ENCODE measurements at places on chromosomes 3 and 15.

DNA sequence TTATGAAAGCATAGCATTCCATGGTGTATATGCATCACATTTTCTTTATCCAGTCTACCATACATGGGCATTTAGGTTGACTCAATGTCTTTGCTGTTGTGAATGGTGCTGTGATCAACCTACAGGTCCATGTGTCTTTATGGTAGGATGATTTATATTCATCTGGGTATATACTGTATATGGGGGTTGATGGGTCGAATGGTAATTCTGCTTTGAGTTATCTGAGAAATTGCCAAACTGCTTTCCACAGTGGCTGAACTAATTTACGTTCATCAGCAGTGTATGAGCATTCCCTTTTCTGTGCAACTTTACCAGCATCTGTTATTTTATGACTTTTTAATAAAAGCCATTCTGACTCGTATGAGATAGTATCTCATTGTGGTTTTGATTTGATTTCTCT is 662.4 kb upstream of the BCHE start:
- no peak for DNase-seq

DNA sequence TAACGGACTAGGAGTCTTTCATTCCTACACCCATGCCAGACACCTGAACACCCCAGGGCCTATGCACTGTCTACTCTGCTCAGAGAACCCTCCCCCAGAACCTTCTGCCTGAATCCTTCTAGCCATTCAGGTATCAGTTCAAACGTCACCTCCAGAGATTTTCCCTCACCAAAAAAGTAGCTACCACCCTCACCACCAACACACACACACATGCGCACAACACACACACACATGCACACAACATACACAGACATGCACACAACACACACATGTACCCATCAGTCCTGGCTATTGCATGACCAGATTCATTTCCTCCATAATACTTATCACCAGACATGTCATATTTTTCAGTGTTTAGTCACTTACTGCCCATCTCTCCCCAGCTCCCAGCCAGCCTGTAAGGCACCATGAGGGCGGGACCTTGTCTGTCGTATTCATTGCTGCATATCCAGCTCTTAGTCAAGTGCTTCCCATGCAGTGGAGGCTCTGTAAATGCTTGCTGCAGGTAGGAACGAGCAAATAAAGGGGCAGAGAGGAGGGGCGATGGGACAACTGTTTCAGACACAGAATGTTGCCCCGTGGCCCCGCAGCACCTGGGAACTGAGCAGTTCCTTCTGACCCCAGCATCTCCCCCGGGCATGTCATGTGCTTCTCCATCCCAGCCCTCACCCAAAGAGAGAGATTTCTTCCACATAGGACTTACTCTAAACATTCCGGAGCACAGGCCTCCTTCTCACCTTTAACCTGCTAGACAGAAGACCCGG is 29.2 kb downstream of the XXYLT1 start:
- no peak for DNase-seq

DNA sequence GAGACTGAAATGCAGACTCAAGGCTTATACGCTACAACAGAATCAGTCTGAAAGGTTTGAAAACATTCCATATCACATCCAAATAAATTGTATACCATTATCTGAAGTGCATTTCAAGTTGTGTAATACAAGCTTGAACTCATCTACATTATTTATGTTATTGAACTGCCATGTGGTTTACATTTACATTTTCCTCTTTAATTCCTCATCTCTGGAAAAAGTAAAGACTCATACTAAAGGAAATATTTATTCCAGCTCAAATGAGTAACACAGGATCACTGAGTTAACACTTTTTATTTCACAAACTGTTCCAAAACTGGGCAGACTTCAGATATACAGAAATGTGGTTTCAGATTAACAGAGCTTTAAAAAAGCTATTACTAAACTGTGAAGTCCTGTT is 282.5 kb downstream of the ULK4 start:
- no peak for DNase-seq

- DNase-seq = no peak
These were observed 53.7 kb upstream of the ZNF280D start for GRCh38 chr15:56786966-56787365.

DNA sequence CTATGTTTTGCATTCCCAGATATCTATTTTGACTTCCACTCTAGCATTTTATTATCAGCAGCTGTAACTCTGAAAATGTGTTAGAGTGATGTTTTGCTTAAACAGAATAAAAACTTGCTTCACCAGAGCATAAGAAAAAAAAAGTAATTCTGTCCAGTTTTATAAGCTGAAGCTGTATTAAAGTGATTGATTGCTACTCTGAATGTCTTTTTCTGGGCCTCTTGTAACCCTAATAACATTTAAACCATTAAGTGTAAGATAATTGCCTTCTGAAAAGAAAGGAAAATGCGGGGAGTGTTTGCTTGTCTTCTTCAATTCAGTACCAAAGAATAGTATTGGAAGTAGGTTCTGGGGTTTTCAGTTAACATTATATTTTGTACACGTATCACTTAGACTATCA is 57.9 kb upstream of the UBE2E1 start:
- DNase-seq = no peak

GRCh38 chr3:189927975-189928895 is 192.5 kb downstream of the P3H2 start:
- DNase-seq = no peak

GRCh38 chr15:63836579-63836978 is 2.8 kb upstream of the HERC1 start:
- no peak for DNase-seq

- no peak for DNase-seq
These were observed 20.6 kb downstream of the SAMD7 start for GRCh38 chr3:169931747-169932520.

GRCh38 chr15:39624806-39625205 is 43.9 kb downstream of the THBS1 start:
- no peak for DNase-seq

DNA sequence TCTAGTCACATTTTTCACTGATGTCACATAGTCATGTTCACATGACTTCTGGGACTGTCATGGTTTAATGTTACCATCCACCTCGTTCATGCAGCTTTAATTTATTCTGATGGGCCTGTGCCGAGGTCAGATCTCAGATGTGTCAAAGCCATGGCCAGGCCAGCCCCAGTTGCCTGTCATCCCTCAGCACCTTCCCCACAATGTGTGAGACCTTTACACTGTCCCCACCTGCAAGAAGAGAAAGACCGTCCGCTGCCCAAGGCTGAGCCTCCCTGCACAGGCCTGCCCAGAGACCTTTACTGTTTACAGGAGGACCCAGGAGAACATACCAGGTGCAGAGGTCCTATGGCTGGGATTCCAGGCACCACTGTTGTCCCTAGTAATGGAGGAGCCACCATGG is 12.8 kb upstream of the KLF15 start:
- no peak for DNase-seq

- no peak for DNase-seq
These were observed 82.7 kb downstream of the TMEM39A start for GRCh38 chr3:119380697-119381096.

GRCh38 chr3:149658744-149659497 is 1.1 kb upstream of the WWTR1 start:
- DNase-seq = no peak

DNA sequence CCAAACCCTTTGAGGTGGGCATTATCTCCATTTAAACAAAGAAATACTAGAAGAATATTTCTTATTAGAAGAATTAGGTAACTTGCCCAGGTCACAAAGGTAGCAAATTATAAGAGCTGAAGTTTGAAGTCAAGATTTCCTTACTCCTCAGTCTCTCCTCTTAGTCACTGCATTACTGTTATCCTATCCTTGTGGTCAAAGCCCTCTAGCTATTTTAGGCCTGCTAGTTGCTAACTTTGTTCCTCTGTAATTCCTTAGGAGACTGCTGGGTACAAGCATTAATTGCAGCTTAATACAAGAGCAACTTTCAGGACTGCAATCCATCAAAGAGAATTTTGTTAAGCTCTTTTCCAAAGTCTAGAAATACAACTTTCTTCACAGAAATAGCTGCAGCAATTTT is 528.2 kb downstream of the ZIC1 start:
- no peak for DNase-seq

- no peak for DNase-seq
These were observed 144.4 kb downstream of the KCNAB1 start for GRCh38 chr3:156264771-156265170.

DNA sequence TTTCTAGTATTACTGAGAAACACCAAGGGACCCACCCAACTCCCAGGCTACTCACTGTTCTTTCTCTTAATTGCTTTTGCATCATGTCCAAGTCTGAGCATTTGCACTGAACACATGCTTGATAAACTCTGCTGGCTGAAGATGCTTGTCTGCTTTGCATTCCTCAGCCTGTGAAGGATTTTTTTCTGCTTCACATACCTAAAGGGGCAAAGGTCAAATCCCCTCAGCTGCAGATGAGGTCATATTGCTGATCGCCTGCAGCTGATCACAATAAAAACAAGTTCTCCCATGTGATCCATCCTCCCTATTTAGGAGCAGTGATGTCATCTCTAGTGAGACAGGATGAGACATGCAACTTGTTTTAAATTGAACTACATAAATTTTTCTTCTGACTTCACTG is 84.6 kb upstream of the DCBLD2 start:
- no peak for DNase-seq

DNA sequence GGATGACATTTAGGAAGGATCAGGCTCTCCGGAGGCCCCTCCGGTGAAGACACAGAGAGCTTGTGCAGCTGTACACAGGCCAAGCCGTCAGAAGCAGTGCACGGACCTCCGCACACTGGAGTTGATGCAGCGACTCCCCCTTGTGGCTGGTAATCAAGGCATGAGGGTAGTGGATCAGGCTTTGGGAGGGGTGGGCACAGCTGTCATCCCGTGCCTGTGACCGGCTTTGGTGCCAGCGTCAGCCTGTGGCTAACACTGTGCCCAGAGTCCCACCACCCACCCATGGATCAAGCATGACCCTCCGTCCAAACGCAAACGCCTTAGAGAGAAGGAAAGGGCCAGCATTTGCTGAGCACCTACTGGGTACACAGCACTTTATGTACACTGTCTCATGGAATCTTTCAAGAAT is 8.2 kb upstream of the GRIP2 start:
- DNase-seq = peak; percentile 52

- DNase-seq = no peak
These were observed 4.8 kb downstream of the ADAMTSL3 start for GRCh38 chr15:83658430-83659416.

DNA sequence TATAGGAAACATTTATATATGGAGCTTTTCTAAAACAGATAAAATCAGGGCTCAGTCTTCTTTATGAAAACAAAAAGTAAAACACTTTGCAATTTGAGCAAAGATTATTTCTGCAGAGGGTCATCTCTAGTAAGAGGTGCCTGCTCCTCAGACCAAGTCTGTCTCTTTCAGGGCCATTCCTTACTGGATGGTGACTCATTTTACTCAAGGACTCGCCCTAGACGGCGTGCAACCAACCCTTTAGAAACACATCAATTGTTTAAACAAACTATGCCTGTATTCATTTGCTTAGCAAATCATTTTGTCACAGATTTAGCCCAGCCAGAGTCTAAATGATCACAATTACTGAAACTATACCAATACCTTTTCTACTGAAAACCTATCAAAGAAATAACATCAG is 242.8 kb upstream of the ICE2 start:
- DNase-seq = no peak

GRCh38 chr15:34335176-34336032 is 2.2 kb downstream of the SLC12A6 start:
- peak; percentile 93 for DNase-seq

DNA sequence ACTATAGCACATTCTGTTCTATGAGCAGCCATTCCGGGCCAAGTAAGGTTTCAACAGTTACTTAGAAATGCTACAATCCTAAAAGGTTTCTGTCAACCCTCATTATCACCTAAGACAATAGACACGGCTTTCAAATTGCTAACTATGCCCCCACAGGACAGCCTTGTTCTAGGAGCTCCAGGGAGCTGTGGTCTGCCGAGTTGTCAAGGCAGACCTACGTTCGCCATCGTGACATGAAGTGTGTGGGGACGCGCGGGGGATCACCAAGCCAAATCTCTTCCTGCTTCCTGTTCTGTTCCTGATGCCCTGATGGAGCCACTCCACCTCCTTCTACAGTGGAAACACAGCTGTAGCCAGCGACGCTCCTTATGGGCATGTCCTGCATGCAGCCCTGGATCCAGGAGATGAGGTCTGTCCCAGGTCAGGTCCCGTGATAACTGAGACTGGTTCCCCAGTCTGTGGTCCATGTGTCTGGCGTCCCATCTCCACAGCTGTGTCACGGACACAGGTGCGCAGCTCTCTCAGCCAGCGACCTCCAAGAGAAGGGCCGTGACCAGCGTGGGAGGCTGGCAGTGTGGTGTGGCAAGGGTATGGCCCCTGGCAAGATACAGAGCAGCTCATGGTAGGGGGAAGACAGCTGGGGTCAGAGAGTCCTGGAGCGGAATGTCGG is 82.8 kb downstream of the PCSK6 start:
- no peak for DNase-seq

GRCh38 chr15:67819636-67820035 is 5.7 kb upstream of the SKOR1 start:
- DNase-seq = no peak

DNA sequence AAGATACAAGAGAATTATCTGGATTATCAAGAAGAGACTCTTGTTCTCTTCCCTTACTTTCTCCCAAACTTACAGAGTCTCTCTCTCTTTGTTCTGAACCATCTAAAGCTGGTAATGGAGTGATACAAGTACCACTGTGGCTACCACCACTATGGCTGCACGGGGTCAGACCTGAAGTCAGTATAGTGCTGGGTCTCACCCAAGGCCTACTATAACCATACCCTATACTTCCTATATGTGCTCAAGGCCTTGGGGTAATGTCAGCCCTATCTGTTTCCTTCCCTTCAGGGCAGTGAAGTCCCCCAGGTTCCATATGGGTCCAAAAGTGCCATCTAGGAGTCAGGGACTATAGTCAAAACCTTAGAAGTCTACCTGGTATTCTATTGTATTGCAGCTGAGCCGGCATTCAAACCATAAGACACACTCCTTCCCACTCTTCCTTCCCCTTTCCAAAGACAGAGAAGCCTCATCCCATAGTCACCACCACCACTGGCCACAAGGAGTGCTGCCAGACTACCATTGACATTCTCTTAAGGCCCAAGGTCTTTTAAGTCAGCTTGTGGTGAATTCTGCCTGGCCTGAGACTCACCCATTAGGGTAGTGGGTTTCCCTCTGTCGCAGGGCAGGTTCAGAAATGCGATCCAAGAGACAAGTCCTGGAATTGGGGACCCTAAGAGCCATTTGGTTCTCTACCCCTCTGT is 615.0 kb upstream of the NECTIN3 start:
- no peak for DNase-seq

DNA sequence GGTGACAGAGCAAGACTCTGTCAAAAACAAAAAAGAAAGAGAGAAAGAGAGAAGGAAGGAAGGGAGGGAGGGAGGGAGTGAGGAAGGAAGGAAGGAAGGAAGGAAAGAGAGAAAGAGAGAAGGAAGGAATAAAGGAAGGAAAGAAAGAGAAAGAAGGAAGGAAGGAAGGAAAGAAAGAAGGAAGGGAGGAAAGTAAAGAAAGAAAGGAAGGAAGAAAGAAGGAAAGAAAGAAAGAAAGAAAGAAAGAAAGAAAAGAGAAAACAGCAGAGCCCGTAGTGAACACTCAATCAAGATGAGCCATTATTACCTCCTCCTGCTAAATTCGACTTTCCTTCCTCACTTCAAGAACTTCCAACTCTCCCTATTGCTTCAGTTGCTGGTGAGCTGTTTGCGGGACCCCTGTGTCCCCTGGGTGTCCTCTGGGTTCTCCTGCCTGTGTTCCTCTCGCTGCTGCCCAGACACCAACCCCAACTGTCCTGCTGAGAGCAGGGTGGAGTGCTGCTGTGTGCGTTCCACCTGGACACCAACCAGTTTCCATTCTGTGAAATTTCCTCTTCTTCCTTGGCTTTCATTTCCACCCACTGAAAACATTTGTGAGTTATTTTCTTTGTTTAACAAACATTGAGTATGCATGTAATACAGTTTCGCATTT is 266.4 kb downstream of the FAM43A start:
- DNase-seq = no peak

Data from inflammatory macrophage treated with lipopolysaccharide for 4 hours (primary cell).